ENCODE measurements at places on chromosomes 12 and 14.

DNA sequence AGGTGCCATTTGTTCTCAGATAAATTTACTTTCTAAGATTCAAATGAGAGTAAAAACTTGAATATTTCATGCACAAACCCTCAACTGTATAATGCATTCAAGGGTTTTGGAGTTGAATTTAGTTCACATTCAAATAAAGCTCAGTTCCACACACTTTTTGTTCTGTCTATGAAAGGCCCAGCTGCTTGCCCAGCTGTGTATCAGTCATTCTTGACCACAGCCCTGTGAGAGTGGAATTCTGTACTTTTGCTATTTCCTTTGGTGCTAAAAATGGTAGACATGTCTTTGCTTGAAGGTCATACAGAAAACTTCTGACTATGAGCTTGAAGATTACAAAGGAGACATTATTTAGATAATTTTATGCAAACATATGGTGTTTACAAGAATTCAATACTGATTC lies 110.4 kb downstream of the KCNC2 start:
- DNase-seq = no peak

DNA sequence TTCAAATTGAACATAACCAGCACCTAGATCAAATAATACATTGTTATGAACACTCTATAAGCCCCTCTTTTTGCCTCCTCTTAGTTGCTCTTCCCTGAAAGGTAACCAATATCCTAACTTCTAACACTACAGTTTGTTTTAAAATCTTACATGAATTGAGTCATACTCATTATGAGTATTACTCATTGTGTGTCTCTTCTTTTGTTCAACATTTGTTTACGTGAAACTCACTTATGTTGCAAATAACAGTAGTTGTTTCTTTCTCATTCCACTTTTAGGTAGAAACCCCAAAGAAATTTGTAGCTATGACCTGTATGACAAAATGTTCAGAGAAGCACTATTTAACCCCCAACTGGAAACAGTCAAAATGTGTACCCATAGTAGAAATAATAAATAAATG lies 6.6 kb downstream of the LRRC9 start:
- no peak for DNase-seq

- no peak for DNase-seq
Measured at GRCh38 chr12:112518365-112518735, 99.6 kb downstream of the PTPN11 start.

GRCh38 chr14:22892488-22892887 lies 9.5 kb downstream of the REM2 start:
- no peak for DNase-seq

DNA sequence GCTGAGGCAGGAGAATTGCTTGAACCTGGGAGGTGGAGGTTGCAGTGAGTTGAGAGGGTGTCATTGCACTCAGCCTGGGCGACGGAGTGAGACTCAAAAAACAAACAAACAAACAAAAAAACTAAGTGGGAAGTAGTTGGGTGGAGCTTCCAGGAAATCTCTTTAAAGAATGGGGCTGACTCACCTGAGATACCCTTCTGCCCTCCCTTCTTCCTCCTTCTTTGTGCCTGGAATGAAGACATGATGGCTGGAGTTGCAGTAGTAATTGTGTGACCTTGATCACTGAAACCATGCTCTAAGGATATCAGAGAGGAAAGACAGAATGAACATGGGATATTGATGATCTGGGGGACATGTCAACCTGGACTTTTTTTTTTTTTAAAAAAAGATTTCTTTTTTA lies 87.6 kb upstream of the MED13L start:
- no peak for DNase-seq

GRCh38 chr12:40325349-40325960 lies 100.7 kb downstream of the LRRK2 start:
- no peak for DNase-seq

- DNase-seq = no peak
Measured at GRCh38 chr14:33997611-33998010, 46.7 kb upstream of the EGLN3 start.

- no peak for DNase-seq
Measured at GRCh38 chr12:38771871-38772270, 133.5 kb downstream of the CPNE8 start.

GRCh38 chr12:16299403-16299802 lies 21.9 kb upstream of the SLC15A5 start:
- no peak for DNase-seq

- no peak for DNase-seq
Measured at GRCh38 chr12:26157001-26157400, 32.2 kb upstream of the BHLHE41 start.

DNA sequence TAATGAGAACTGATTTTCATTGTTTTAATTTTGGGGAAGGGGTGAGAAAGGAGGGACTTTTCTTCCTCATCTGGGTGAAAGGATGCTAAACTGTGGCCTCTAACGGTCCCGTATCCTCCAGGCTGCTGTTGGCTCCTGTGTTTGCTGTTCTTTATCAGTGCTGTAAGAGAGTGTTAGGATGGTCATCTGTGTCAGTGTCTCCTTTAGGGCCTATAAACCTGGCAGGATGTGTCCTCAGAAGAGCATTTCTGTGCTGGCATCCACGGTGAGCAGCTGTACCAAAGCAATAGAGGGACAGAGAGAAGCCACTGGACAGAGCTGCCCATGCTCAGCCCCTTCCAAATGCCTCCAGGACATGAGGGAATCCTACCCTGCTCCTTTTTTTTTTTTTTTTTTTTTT lies 253.1 kb downstream of the ZFP36L1 start:
- DNase-seq = no peak

DNA sequence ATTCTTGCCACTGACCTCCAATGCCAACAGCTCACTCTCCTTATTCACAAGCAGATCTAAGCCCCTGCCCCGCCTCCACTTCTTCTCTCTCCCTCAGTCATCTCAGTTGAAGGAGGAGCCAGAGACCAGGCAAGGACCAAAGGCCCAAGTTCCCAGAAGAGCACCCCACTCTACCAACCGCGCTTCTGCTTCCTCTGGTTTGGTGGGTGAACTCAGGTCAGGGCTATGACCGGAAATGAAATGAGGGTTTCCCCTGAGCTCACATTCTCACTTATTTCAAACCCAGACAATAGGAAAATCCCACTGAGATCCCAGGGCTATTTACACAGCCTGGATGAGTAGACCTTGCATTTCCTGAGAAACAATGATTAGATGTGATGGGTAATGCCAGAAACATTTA lies 9.9 kb downstream of the DPF3 start:
- no peak for DNase-seq

DNA sequence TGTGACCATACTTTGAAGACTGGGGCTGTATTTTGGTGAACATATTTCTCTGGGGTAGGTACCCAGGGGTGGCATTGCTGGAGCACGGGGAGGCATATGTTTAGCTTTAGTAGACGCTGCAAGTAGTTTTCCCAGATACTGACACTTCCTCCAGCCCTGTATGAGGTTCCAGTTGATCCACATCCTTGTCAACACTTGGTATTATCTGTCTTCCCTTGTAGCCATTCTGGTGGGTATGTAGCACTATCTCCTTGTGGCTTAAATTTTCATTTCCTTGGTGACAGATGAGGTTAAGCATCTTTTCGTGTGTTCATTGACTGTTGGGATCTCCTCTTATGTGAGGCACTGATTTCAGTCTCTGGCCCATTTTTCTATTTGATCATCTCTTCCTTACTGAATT lies 179.1 kb downstream of the PHETA1 start:
- DNase-seq = no peak

DNA sequence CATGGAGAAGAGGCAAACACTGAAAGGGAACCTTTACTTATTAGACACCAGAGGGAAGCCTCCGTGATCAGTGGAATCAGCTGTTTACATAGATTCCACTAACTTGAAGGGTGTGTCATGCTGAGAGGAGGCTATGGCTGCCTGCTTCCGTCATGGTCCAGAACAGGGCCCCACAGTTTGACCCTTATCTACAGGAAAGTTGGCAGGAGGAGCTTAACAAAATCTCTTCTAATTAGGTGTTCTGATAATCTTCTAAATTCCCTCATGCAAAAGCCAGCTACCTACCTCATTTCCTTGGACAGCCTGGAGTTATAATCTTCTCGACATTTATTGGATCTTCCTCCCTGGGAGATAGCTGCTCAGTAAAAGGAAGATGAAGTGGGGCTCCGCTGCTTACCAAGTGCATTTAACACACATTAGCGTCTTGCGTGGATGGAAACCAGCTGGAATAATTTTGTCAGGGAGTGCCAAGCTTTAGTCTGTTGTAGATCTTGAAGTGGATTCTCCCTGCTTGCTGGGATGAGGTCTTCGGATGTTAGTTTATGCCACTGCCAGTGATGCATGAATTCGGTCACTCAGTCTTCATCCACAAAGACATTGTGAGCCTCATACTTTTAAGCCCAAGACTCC lies 171.0 kb downstream of the PAH start:
- no peak for DNase-seq

DNA sequence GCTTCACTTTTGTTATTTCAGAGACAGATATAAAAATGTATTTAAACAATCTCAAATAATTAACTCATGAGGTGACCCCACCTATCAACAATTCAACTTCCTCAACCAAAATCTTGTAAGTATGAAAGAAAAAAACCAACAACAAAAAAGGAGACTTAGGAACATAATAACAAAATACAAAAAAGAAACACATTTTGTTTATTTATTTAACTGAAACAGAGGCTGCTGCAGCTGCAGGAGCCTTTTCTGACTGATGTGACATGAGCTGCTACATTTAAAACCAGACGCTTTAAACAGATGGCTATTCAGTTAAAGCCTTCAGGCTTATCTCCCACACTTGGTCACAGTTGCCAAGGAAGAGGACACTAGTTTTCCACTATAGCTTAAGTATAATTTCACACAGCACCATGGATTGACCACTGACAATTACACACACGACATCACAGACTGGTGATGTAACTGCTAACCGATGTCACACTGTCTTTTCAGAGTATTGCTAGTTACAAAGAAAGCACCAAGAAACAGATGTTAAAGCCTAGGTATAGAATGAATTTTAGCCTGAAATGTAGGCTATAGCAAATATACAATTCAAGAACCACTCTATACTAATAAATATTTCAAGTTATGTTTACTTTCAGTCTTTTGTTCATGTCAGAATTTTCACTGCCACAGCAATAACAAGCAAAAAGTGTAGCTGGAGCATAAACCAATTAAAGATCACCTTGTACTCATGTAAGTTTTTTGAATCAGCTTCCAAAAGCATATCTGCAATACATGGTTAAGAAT lies 113.0 kb downstream of the MED13L start:
- no peak for DNase-seq

- DNase-seq = no peak
Measured at GRCh38 chr14:68945585-68946488, 33.3 kb downstream of the ACTN1 start.

- no peak for DNase-seq
Measured at GRCh38 chr12:49865109-49865781, 22.3 kb upstream of the BCDIN3D start.

DNA sequence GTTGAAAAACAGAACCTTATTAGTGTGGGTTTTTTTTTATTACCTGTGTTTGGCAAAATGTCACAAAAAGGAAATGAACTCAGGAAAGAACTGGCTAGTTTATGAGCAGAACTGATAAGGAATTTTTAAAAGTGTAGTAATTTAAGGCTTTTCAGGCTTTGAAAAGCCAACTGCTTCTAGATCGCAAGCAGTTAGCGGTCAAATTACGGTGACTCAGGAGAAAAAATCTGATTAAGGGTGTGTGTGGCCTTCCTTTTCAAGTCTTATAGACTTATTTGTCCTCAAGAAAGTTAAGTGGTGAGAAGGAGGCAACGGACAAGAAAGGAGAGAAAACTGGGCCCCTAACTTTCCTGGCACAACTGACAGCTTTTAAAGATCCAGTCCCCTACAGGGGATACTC lies 33.4 kb downstream of the PDZRN4 start:
- DNase-seq = no peak

DNA sequence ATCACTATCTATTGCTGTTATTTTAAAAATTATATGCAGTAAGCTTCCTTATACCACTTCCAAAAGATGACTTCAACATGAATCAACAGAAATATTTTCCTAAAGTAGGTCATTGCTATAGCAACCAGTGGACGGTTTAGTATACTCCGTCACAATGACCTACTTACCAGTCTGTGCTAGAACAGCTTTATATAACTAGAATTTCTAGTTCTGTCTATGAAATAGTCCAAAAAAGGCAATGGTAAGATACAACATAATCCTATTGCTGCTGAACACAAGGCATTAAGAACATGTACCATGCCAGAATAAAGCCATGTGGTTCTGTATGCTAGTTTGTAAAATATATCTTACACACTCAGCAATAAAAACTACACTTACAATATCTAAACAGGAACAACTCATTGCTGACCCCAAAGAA lies 40.7 kb upstream of the MTERF2 start:
- no peak for DNase-seq

- no peak for DNase-seq
Measured at GRCh38 chr14:102335163-102335562, 15.6 kb downstream of the ZNF839 start.
